CD4-positive, CD25-positive, alpha-beta regulatory T cell (primary cell): ENCODE measurements at places on chromosomes 4 and X.

DNA sequence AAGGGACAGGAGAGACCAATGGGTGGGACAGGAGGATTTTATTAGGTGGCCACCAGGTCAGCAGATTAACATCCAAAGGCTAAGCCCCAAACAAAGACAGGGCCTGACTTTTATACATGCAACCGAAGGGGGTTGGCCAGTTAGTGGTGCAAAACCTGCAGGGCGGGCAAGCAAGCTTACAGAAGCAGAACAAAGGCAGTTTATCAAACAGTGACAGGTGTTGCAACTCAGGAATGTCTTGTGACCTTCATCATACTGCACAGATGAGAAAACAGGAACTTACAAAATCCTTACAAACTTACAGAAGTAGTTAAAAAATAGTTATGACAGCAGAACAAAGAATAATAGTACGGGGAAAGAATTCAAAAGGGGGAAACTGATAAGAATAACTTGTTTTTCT is 708.1 kb downstream of the GLUD2 start:
- DNase-seq: no peak

GRCh38 chr4:150078579-150079080 is 385 bp downstream of the DCLK2 start:
- no peak for DNase-seq

GRCh38 chrX:136747003-136747986 is 33.4 kb downstream of the ARHGEF6 start:
- no peak for DNase-seq

DNA sequence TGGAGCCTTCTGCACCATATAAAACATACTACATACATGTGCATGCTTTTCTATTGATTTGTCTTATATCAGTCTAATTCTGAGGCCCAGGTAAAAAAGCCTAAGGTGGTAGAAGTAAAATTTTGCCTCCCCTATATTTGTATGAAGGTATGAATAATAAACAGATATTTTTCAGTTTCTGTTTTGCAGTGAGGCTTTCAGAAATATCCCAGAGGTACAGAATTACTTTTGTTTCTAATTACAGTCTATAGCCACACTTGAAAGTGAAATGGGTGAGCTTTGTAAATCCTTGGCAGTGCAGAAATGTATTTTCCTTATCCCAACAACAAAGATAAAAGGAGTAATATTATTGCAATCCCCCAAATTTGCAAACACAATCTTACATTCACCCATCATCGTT is 59.5 kb downstream of the DDX60 start:
- DNase-seq: no peak

- DNase-seq: no peak
Observed at GRCh38 chr4:101031971-101032370, 315.4 kb downstream of the PPP3CA start.

DNA sequence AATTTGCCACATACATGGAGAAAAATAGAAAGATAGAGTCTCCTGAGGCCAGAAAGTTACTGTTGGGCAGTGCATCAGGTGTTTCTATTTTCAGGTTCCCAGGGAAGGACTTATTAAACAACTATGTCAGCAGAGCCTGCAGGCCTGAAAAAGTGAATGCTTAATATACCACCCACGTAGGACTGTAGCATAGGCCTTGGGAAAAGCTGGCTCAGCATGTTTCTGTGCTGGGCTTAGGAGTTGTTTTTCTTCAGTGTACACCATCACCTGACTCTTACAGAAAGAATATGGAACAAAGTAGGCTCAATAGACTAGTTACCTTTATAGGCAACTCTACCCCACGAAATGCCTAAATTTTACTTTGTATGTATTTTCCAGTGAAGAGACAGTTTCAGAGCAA is 1385.9 kb downstream of the FAM133A start:
- DNase-seq: no peak

GRCh38 chr4:7971159-7971631 is 31.5 kb upstream of the AFAP1 start:
- no peak for DNase-seq
